ENCODE measurements at places on chromosomes 1 and 21.

DNA sequence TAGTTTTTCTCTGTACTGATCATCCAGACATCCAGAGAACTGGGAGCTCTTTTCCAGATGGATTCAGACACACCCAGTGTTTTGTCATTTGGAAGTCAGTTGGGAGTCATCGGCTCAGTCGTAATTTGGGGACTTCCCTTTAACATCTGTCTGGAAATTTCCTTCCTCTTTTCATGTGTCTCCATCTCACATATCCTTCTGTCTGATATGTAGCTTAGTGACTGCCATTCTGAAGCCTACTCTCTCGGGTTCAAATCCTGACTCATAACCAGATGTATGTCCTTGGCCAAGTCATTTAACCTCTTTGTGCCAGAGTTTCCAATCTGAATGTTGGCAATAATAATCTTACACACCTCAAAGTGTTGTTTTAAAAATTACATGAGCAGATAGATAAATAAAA, 3.0 kb downstream of the MORC3 start:
- DNase-seq: no peak

DNA sequence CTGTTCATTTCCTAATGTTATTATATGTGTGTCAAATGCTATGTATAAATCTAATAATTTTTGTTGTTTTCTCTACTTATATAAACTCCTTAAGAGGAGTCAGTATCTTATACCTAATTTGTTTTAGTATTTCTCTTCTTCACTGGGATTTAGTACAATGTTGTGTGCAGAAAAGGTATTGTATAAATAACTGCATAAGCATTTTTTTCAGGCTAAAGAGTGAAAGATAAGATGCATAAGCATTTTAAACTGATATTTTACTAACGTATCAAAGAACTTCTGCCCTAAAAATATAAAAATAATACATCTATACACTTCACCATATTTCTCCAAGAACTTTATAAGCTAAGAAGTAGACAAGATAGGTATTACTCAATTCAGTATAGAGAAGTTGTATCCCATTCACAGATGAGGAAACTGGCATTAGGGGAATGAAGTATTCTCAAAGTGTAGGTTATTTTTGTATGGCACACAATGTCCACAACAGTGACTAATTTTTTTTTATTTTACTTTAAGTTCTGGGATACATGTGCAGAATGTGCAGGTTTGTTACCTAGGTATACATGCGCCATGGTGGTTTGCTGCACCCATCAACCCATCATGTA, 59.3 kb downstream of the NUP210L start:
- DNase-seq: no peak

GRCh38 chr1:177830531-177831135, 139.2 kb downstream of the SEC16B start:
- DNase-seq: no peak

GRCh38 chr1:212269306-212269705, 15.9 kb upstream of the PPP2R5A start:
- DNase-seq: no peak

DNA sequence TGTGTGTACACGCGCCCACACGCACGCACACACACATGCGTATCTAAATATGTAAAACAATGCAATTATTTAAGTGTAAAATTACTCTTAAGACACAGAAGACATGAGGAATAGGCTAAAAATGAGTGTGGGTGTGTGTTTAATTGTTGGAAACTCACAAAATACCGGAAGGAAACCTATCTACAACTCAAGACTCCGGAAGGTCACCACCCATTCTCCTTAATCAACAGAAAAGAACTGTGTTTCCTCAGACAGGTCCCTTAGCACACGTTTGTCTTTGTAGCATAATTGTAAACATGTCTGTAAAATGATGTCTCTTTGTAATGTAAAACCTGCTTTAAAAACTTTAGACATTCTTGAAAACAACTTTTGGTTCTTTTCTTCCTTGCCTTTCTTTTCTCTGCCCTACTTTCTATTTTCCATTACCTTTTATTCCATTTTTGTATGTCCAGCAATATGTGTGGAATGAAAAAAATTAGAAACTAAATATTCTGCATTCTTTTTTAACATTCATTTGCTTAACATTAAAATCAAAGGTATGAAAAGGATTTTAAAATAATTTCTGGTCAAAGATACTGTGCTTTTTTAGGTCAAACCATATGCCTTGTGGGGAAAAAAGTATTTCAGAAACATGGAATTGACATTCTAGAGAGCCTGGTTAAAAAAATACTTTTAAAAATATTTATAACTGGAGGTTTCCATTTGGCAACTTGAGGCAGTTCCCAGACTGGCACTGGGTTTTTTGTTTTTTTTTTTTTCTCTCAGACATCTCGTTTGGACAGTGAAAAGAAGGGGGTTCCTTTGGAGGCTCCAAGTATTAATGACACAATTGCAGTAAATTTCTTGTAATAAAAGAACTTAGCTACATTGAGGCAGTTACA, 46.2 kb downstream of the ATP5PF start:
- no peak for DNase-seq

- no peak for DNase-seq
Measured at GRCh38 chr1:41714638-41715389, 203.9 kb downstream of the HIVEP3 start.

GRCh38 chr1:208977638-208978256, 605.8 kb upstream of the CAMK1G start:
- no peak for DNase-seq

- DNase-seq: no peak
Measured at GRCh38 chr1:202796670-202797069, 11.6 kb downstream of the KDM5B start.

DNA sequence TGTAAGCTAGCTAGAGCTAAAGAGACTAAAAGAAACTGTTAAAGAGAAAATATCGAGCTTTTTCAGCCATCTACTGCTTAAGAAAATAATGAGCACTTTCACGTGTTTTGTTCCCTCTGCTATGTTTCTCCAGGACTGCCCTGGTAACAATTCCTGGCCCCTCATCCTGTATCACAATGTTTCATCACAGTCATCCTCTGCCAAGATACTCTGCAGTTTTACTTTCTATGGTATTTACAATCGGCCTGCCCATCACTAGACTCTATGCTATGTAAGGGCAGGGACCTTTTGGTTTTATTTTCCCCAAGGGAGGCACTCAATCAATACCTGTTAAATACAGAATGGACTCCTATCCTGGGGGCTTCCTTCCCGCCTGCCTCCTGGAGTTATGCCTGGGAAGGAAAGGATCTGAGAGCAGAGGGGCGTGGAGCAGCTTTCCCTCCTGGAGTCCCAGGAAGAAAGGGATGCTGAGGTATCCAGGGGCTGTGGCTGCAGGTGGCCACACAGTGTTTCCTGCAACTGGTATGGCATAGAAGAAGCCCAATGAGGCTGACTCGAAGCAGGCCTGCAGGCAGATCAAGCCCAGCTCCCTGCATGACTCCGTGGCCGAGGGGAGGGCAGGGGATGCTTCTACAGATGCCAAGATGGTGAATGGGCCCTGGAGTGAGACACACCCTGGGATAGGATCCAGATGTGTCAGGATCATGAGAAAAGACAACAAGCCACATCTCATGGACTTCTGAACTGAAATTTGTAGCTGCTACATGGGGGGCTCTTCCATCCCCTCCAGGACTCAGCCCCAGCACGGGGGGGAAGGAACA, 52.9 kb downstream of the MATN1 start:
- no peak for DNase-seq

GRCh38 chr1:25501235-25502058, 42.0 kb upstream of the LDLRAP1 start:
- no peak for DNase-seq

- DNase-seq: no peak
Measured at GRCh38 chr1:159890390-159890789, 9.6 kb downstream of the CFAP45 start.

- no peak for DNase-seq
Measured at GRCh38 chr1:179031855-179032513, 6.3 kb downstream of the FAM20B start.

- no peak for DNase-seq
Measured at GRCh38 chr1:113303267-113303666, 87.0 kb upstream of the MAGI3 start.

DNA sequence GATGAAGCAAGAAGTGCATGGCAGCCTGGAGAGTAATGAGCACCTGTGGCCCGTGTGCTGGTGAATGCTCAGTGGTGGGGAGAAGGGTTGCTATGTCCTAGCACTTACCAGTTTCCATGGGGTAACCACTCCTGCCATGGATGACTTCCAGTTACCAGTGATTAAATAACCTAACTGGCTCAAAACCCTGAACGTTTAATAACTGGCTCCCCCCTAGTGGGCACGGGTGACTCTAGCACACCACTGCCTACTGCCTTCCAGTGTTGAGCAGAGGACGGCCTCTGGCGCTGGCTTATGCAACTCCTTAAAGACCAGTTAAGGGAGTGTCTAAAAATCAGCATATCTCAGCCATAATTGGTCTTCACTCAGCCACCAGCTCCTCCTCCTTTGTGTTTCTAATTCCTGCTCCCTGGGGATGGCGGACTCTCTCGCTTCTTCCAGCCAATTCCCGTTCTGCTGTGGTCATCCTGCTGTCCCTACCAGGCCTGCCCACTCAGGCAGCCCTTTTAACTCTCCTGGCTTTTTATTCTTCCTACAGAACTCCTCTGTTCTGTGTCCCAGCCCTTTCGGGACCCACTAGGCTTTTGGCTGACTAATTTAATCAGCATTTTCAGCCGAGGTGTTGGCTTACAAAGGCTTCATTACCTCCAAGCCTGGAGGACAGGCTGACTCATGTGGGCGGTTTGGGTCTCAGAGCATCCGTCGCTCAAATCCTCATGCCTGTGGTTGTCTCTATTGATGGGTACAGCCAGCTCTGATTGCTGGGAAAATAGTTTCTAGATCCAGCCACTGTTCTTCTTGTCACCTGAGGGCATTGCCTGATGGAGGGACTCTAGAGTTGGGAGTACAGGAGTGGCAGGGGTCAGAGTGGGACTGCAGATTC, 332.4 kb downstream of the CAMTA1 start:
- DNase-seq: no peak

- no peak for DNase-seq
Measured at GRCh38 chr1:86155807-86156565, 586 bp downstream of the COL24A1 start.

GRCh38 chr1:213891989-213892902, 95.5 kb upstream of the PROX1 start:
- no peak for DNase-seq

- no peak for DNase-seq
Measured at GRCh38 chr21:27425172-27425571, 458.3 kb upstream of the ADAMTS5 start.

- no peak for DNase-seq
Measured at GRCh38 chr1:159795534-159795933, 6.6 kb upstream of the FCRL6 start.

- no peak for DNase-seq
Measured at GRCh38 chr1:230584660-230585059, 57.6 kb upstream of the COG2 start.

- DNase-seq: no peak
Measured at GRCh38 chr1:248834343-248834940, 3.6 kb upstream of the ZNF672 start.

DNA sequence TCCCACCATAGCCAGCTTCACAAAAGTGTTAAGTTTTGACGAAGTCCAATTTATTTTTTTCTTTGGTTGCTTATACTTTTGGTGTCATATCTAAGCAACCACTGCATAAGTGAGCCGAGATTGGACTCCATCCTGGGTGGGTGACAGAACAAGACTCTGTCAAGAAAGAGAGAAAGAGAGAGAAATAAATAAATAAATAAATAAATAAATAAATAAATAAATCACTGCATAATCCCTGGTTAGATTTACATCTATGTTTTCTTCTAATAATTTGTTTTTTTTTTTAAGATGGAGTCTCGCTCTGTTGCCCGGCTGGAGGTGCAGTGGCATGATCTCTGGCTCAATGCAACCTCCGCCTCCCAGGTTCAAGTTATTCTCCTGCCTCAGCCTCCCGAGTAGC, 18.3 kb upstream of the ZFYVE9 start:
- no peak for DNase-seq

DNA sequence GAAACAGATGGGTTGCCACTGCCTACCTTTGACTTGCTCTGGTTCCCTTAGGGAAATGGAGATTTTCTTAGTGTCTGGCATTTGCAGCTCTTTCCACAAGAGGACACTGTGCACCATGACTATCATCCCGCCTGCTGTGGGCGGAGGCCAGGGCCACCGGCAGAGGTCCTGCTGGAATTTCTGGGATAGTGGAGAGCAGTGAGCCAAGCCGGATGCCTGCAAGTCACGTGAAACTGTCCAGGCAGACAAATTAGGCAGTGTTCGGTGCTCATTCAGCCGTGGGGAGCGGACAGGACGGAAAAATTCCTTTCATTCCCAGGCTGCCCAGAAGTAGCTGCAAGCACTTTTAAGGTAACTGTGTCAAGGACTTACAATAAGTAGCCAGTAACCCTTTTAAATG, 43.4 kb downstream of the IGSF5 start:
- no peak for DNase-seq

DNA sequence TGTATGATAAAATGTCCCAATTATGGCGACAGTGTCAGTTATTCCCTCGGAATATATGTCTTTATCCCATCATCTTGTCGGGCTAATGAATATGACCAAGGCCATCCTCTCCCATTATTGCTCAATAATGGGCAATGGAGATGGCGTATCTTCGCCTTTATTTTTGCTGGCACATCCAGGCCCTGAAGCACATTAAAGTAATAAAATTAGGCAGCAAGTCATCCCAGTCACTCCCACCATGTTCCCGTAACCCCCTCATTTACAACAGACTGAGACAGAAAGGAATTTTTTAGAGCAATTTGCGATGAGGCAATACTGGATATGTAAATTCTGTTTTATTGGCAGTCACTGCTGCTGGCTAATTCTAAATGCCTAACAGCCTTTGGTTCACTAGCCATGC, 35.3 kb downstream of the CLIC6 start:
- DNase-seq: no peak

DNA sequence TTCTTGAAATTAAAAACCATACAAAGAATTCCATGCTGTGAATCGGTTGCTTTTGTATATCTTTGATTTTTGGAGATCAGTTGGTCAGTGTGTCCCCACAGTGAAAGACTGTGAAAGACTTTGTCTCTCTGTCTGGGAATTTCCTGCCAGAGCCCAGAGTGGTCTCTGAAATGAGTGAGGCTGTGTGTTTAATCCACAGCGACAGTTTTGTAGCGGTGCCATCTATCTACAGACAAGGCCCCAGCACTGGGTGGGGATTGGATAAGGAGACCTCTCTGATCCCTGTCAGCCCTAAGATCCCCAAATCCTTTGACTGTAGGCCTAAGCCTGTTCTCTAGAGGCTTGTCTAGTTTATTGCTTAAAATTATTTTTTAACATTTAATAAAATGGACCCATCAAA, 10.3 kb downstream of the GPR25 start:
- DNase-seq: no peak

GRCh38 chr1:201014816-201015200, 8.7 kb downstream of the KIF21B start:
- DNase-seq: no peak
